ENCODE measurements at places on chromosomes 4 and X. TPM values are rescaled to one million over a fixed set of nuclear protein-coding genes. Genes with fewer than 3 reads are reported as not detected.

Gene WNK3
- 0.18 TPM for polyA plus RNA-seq

Gene GRID2
- polyA plus RNA-seq: 0.02 TPM

Gene IQCM
- not detected for polyA plus RNA-seq

Gene DRD5
- polyA plus RNA-seq: 0.02 TPM

Gene COX7B2
- not detected for polyA plus RNA-seq

Gene CLIC2
- 2.0 TPM for polyA plus RNA-seq

Gene PNMA3
- polyA plus RNA-seq: 0.19 TPM

Gene POF1B
- 24.7 TPM for polyA plus RNA-seq

Gene GPR143
- polyA plus RNA-seq: 2.2 TPM

Gene TENM3
- polyA plus RNA-seq: 0.39 TPM
